Right hindlimb (tissue), 1 donor: ENCODE measurements at places on chromosomes 13 and 19.

GRCh38 chr13:25169356-25169755, 2.7 kb downstream of the AMER2 start:
- no peak for DNase-seq

- DNase-seq = no peak
These were observed 104.7 kb upstream of the KL start for GRCh38 chr13:32911506-32911905.

- DNase-seq = no peak
These were observed 95.9 kb downstream of the AKAP11 start for GRCh38 chr13:42367831-42368230.

- DNase-seq = no peak
These were observed 3.6 kb downstream of the TMEM259 start for GRCh38 chr19:1017115-1017905.

GRCh38 chr19:34454091-34454490, 25.9 kb downstream of the UBA2 start:
- DNase-seq = no peak

DNA sequence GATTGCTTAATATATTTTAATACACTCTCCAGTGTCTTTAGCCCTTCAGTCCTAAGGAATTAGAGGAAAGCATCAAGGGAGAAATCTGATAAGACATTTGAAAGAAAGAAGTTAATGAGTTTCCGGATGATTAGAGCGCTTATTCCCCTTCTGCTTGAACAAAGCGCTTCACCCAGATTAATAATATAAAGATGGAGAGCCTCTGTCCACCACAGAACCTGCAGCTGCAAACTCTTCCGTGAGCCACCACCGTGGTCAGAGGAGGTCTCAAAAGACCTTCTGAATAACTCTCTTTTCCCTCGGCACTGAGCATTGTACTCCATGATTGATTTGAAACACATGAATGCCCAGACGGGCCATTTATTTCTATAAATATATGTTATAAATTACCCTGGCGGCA, 14.2 kb upstream of the TUBGCP3 start:
- DNase-seq = no peak

- DNase-seq = no peak
These were observed 332.2 kb downstream of the TBC1D4 start for GRCh38 chr13:75149776-75150175.

DNA sequence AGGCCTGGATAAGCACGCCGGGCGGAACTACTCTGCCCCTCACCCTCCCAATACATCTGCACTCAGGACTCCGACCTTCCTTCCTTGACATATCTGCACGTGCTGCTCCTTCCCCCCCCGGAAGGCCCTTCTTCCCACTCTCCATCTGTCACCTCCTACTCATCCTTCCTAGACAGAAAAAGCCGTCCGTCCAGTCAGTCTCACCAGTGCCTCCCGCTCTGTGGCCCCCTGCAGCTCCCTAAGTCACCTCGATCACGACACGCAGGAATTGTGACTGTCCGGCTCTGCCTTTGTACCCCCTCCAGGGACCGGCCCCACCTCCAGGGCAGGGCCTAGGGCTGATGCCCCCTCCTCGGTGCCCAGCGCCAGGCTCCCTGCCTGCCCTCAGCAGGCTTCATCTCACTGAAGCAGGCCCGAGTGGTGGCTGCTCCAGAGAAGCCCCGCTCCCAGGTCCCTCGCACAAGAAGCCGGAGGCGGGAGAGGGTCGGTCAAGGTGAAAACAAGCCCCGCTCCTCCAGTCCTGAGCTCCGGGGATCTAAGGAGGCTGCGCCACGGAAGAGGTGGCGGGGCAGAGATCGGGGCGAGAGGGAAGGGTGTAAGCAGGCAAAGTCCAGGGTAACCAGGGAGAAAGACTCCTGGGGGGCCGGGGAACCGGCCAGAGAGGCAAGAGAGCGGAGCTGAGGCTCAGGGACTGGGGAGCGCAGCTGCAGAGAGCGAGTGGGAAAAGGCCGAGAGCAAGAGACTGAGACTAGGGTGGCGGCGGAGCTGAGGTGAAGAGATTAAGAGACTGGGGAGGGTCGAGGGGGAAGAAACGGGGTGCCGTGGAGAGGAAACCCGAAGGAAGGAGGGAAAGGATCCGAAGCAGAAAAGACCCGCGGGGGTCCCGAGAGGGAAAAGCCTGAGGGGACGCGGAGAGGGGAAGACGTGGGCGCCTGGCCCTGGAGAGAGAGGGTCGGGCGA, 1.1 kb downstream of the PPP6R1 start:
- DNase-seq = no peak

DNA sequence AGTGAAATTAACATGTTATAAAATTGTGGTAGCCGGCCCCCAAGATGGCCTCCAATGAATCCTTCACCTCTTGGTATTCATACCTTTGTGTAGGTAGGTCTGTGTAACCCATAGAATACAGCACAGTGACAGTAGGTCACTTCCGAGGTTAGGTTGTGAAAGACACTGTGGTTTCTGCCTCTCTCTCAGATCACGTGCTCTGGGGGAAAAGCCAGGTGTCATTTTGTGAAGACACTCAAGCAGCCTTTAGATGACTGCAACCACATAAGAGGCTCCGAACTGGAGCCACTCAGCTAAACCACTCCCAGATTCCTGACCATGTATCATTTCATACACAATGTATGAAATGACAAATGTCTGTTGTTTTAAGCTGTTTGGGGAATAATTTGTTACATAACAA, 9.8 kb upstream of the USPL1 start:
- no peak for DNase-seq

GRCh38 chr19:7910321-7911161, 4.1 kb upstream of the TGFBR3L start:
- no peak for DNase-seq

DNA sequence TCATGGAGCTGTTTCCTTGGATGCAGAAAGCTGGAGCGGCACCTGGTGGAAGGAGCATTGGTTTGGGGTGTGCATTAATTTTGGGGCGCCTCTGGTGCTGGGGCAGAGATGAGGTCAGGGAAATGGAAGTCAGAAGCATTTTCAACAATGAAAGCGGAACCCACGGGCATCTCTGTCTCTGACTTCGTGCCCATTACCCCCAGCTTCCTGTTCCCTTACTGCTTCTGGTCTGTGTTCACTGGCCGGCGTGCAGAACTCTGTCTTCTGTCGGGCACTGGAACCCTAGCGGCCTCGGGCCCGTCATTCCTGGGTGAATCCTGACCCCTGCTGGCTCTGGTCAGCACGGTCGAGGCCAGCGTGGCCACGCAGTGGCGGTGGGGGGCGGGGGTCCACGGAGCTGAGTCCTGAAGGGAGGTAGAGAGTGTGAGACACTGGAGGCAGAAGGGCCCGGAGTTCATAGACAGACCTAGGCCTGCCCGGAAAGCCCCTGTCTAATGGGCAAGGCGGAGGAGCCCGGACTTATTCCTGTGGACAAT, 7.9 kb upstream of the LINGO3 start:
- DNase-seq = peak; percentile 71

GRCh38 chr13:51557438-51557837, 26.8 kb upstream of the WDFY2 start:
- no peak for DNase-seq

DNA sequence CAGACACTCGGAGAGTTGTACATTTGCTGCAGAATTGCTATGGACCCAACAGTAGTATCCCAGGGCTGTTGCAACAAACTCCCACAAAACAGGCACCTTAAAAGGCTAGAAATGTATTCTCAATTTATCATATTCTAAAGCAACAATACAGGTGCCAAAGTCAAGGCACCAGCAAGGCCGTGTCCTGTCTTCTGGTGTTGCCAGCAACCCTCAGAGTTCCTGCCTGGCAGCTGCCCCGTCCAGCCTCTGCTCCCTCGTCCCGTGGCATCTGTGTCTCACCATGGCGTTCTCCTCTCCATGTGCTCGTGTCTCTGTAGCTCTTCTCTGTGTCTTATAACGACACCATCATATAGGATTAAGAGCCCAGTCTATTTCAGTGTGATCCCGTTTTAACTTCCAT, 67.7 kb upstream of the ARGLU1 start:
- no peak for DNase-seq

GRCh38 chr13:58566176-58566575, 934.6 kb downstream of the PCDH17 start:
- DNase-seq = no peak

DNA sequence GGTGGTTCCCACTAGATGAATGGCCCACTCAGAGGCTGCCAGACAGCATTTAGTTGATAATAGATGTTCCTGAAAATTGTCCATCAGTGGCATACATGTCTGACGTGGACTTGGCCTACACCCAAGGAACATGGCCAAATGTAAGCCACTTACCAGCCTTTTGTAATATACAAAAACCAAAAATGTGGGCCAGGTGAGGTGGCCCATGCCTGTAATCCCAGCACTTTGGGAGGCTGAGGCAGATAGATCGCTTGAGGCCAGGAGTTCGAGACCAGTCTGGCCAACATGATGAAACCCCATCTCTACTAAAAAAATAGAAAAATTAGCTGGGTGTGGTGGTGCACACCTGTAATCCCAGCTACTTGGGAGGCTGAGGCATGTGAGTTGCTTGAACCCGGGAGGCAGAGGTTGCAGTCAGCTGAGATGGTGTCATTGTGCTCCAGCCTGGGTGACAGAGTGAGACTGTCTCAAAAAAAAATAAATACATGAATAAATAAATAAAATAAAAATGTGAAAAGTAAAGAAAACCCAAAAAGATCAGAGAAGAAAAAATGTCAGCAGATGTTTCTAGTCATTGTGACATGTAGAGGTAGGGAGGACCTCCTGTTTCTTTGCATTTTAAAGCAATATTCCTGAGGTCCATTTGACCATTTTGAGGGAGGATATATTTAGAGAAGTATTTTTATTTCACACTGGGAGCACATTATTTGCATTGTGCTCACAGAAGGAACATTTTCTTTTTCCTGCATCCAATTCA, 7.1 kb upstream of the WTIP start:
- DNase-seq = no peak

GRCh38 chr13:108594153-108594552, 35.3 kb upstream of the MYO16 start:
- DNase-seq = no peak
